Activated CD8-positive, alpha-beta memory T cell treated with anti-CD3 and anti-CD28 coated beads, Interleukin-2, amount 50 U/mL, for 4 hours (primary cell): ENCODE measurements at places on chromosomes 1 and 21.

GRCh38 chr1:95286479-95286878 lies 52.5 kb downstream of the RWDD3 start:
- no peak for DNase-seq

DNA sequence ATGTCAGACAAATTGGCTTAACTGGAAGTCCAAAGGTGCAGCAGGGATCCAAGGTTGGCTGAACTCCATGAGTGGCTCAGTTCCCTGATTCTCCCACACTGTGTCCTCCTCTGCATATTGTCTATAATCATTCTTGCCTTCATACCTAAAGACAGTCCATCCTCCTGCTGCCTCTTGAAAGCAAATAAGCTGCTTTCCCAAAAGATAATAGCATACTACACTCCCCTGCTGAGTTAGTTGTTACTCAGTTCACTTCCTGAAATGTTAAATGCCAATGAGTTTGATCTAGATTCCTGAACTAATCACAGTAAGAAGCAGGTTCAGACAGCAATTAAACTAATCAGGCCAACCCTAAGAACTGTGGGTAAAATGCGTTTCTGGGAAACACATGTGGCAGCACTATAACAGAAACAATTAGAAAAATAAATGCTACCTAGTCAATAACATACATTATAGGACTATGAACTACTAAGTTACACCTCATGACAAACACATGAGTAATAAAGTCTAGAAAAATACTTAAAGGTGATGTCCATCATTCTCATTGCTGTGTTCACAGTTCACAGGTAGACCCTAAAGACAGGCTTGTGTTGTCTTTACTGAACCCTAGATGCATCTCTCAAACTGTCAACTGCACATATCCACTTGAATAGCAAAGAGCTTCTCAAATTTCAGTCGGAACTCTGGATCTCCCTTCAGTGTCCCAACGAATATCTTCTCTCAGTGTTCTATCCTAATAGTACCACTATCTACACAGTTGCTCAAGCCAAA lies 50.8 kb upstream of the BOLA1 start:
- no peak for DNase-seq

DNA sequence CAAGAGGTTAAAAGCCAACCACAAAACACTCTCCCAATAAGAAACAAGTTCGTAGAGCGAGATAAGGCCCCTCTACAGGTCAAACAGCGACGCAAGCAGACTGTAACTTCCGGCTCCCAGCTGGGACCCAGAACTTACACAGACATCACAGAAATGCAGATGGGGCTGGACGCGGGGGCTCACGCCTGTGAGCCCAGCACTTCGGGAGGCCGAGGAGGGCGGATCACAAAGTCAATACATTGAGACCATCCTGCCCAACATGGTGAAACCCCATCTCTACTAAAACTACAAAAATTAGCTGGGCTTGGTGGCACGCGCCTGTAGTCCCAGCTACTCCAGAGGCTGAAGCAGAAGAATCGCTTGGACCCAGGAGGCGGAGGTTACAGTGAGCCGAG lies 11.1 kb downstream of the CCNL2 start:
- DNase-seq = no peak

GRCh38 chr1:77475641-77476040 lies 193.8 kb downstream of the AK5 start:
- DNase-seq = no peak

DNA sequence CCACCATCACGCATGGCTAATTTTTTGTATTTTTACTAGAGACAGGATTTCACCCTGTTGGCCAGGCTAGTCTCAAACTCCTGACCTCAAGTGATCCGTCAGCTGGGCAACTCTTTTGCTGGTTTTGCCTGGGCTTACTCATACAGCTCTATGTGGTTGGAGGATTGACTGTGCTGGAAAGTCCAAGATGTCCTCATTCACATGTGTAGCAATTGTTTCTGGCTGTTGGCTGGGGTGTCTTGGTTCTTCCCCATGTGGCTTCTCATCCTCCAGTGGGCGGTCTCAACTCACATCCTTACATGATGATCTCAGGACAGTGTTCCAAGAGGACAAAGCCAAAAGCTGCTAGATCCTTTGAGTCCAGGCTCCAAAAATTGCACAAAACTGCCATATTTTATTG lies 53.3 kb downstream of the TEX35 start:
- no peak for DNase-seq

DNA sequence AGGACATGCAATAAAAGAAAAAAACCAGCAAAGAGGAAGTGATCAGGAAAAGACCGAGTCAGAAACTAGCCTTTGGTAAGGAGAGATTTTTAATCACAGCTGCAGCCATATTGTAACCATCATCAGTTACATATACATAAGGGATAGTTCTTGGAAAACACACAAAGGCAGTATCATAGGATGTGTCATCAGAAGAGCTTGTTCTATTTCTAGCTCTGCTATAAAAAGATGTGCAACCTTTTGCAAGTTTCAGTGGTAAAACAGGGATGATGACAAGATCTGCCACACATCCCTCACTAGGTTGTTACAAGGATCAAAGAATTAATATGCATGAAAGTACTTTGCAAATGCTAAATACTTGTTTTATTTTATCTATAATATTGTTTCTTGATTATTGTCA lies 342.0 kb downstream of the VAV3 start:
- no peak for DNase-seq

DNA sequence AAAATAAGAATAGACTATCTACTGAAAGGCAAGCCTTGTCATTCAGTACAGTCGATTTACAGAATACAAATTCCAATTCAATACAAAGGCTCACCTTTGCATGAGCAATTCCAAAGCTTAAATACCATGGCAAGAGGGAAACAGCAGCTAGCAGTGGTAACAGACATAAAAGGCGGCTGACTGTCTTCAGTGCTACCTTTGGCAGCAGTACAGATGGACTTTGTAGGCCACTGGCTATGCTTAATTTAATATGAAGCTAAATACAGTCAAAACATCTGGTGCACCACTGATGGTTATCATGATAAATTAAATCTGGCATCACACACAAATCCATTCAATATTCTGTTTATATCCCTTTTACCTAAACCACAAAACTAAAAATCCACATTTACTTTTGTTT lies 62.4 kb downstream of the RERE start:
- DNase-seq = no peak

- DNase-seq = no peak
Observed at GRCh38 chr1:246270236-246270635, 236.8 kb downstream of the SMYD3 start.

GRCh38 chr21:43921571-43921978 lies 56.6 kb downstream of the AGPAT3 start:
- peak; percentile 43 for DNase-seq

DNA sequence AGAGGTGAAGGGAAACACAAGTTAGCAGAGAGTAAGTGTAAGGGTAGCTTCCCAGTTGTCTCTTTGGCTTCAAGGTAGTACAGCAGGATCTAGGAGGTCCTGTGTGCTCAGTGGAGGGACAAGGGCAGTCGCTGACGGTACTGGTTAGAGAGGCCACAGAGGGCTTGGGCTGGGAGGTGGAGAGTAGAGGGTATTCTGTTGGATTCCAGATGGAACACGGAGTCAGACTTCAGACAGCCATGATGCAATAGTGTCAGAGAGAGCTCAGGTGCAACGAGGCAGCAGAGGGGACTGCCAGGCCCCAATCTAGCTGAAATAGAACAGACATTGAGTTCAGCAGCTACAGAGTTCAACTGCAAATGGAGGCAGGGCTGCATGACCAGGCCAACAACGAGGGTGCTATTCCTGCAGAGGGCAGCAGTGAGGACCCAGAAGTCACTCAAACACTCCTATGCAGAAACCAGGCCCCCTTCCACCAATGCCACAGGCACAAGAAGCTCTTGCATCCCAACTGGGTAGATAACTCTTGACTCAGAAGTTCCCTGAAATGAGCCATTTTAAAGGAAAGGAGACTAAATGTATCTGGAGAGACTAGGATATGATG lies 325.0 kb upstream of the ESRRG start:
- DNase-seq = no peak

GRCh38 chr1:228045871-228046270 lies 36.6 kb upstream of the ARF1 start:
- DNase-seq = no peak

DNA sequence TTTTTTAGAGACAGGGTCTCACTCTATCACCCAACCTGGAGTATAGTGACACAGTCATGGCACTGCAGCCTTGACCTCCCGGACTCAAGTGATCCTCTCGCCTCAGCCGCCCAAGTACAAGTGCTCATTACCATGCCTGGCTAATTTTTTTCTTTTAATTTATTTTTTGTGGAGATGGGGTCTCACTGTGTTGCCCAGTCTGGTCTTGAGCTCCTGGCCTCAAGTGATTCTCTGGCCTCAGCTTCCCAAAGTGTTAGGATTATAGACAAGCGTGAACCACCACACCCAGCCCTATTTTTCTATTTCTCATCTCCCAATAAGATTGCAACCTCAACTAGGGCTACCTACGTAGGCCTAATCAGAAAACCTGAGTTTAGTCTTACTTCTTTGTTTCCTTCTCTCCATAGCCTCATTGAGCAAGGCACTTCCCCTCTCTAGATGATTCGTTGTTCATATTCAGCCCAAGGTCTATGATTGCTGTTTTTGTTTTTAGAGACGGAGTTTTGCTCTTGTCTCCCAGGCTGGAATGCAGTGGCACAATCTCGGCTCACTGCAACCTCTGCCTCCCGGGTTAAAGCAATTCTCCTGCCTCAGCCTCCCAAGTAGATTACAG lies 1.1 kb upstream of the KPNA6 start:
- DNase-seq = no peak

- no peak for DNase-seq
Observed at GRCh38 chr1:248884632-248885295, 21.3 kb upstream of the PGBD2 start.

DNA sequence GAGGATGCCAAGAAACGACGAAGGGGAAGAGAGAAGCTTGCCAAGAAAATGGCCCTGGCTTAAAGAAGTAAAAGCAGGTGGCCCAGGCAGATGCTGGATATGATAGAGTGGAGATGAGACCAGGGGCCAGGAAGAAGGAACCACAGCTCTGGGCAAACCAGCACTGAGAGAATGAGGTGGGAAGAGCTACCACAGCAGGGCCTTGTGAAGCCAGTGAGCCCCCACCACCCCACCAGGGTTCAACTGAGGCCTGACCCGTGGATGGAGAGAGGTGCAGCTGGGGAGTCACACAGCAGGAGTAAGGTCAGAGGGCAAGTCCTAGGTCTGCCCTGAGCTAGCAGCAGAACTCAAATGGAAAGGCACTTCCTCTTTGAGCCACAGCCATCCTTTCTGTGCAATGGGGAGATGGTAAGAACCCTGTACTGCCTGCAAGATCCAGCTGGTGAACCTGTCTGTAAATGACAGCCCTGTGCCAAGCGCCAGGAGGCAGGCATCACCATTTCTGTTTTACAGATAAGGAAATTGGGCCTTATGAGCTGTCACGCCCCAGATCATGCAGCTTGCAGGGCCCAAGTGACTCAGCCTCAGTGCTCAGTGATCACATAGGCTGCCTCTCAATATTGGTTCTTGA lies 8.5 kb downstream of the SH3BGRL3 start:
- DNase-seq = peak; percentile 73

GRCh38 chr1:24085546-24085945 lies 26.4 kb downstream of the MYOM3 start:
- DNase-seq = no peak

DNA sequence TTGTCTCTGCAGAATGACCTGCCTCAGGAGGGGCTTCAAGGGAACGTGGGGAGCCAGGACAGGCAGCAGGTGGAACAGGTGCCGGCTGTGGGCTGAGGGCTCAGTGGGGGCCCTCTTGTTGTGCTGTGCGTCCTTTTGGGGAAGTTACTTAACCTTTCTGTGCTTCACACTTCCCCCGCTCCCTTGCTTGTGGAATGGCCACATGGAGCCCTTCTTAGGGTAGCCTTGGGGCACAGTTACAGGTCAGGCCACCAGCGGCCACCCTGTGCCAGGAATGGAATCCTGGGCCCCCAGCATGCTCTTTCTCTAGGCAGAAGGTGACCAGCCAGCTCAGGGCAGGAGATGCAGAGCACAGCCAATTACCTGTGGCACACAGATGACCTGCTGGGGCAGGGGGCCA lies 2.6 kb downstream of the IKBKE start:
- no peak for DNase-seq

DNA sequence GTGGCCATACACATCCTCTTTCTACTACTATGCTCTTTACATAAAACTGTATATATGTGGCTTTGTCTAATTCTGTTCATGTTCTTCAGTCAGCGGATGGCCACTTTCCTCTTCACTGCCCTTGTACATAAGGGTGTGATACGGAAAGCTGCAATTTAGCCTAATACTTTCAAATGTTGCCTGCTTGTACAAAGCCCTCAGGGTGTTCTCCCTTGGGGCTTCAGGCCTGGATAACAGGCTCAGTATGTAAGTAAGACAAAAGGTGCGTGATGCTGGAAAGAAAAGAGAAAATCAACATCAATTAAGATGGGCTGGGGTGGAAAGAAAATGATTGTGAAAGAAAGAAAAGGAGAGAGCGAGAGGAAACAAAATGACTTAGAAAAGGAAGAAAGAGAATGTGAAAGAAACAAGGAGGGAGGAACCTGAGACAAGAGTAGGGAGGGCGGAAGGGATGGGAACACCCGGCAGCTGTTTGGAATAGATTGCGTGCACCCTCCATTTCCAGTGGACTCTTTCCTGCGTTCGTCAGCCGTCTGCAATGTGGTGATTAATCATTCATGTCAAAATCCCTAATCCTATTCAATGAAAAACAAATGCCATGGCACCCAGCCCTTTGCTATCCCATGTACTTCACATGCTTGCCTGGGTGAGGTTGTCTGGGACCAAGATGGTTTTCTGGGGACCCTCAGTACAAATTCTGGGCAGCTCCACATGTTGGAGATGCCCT lies 553.6 kb downstream of the NUF2 start:
- DNase-seq = no peak

GRCh38 chr1:207172885-207173284 lies 68.9 kb downstream of the C4BPA start:
- no peak for DNase-seq
